Effector CD8-positive, alpha-beta T cell (primary cell): ENCODE measurements at places on chromosomes 2 and 18.

GRCh38 chr2:107681936-107682335 lies 144.8 kb upstream of the RGPD4 start:
- no peak for DNase-seq

DNA sequence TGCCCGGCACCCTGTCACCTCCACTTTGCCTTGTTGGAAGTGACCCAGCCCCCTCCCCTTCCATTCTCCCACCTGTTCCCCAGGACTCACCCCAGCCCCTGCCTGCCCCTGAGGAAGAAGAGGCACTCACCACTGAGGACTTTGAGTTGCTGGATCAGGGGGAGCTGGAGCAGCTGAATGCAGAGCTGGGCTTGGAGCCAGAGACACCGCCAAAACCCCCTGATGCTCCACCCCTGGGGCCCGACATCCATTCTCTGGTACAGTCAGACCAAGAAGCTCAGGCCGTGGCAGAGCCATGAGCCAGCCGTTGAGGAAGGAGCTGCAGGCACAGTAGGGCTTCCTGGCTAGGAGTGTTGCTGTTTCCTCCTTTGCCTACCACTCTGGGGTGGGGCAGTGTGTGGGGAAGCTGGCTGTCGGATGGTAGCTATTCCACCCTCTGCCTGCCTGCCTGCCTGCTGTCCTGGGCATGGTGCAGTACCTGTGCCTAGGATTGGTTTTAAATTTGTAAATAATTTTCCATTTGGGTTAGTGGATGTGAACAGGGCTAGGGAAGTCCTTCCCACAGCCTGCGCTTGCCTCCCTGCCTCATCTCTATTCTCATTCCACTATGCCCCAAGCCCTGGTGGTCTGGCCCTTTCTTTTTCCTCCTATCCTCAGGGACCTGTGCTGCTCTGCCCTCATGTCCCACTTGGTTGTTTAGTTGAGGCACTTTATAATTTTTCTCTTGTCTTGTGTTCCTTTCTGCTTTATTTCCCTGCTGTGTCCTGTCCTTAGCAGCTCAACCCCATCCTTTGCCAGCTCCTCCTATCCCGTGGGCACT lies 4.5 kb downstream of the RETREG2 start:
- no peak for DNase-seq

DNA sequence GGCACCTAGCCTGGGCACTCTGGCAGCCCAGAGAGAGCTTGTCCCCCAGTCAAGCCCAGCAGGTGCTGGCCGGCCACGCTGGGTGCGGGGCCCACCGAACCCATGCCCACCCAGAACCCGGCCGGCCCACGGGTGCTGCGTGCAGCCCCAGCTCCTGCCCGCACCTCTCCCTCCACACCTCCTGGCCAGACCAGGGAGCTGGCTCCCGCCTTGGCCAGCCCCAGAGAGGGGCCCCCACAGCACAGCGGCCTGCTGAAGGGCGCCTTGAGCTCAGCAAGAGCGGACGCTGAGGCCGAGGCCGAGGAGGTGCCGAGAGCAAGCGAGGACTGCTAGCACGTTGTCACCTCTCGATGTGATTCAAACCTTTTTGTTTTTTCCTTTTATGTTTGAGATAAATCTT lies 407.0 kb upstream of the KCNJ3 start:
- DNase-seq = no peak

- DNase-seq = no peak
Observed at GRCh38 chr18:34933909-34934661, 107.1 kb upstream of the MAPRE2 start.

DNA sequence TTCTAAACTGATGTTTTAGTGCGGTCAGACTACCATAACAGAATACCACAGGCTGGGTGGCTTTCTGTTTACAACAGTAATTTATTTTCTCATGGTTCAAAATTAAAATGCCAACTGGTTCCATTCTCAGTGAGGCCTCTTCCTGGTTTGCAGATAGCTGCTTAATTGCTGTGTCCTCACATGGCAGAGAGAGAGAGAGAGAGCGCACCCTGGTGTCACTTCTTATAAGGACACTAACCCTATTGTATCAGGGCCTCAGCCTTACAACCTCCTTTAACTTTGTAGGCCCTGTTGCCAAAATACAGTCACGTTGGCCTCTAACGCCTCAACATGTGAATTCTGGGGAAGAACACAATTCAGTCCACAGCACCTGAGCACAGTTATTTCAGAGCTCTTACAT lies 37.5 kb upstream of the ZNF385B start:
- DNase-seq = no peak

GRCh38 chr2:104923665-104924064 lies 69.8 kb downstream of the POU3F3 start:
- no peak for DNase-seq

DNA sequence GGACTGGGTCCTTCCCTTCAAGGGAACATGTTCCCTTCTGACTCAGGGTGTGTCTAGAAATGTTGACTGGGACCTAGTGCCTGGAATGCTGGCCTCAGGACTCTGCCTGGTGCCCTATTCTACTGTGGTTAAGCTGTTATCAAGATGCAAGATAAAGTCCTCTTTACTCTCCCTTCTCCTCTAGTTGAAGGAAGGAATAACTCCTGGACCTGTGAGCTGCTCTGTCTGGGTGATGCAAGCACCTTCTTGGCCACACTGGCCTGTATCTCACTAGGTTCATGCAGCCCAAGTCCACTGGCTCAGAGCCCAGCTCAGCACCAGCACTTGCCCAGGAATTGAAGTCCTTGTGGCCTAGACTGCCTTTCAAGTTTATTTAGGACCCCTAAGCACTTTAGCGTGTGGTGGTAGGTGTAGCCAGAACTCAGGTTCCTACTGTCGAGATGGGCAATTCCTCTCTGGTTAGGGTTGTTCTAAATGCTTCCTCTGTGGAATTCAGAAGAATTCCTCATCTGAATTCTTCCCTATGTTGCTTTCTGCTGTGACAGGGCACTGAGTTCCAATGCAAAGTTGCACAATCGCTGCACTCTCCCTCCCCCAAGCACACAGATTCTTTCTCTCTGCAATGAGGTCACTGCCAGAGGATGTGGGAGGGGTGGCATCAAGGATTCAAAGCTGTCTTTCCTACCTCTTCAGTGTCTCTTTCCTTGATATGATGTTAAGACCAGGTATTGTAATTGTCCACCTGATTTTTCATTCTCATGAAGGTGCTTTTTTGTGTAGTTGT lies 54.7 kb downstream of the VWC2L start:
- no peak for DNase-seq

GRCh38 chr2:48479915-48480314 lies 50.0 kb upstream of the STON1 start:
- DNase-seq = no peak

- DNase-seq = no peak
Observed at GRCh38 chr2:170733798-170734600, 18.9 kb downstream of the SP5 start.

- DNase-seq = no peak
Observed at GRCh38 chr2:80256782-80257167, 47.8 kb downstream of the LRRTM1 start.

GRCh38 chr2:144471305-144472045 lies 48.4 kb downstream of the ZEB2 start:
- DNase-seq = no peak

GRCh38 chr2:169693360-169693759 lies 845 bp downstream of the CFAP210 start:
- no peak for DNase-seq

- no peak for DNase-seq
Observed at GRCh38 chr2:105102963-105103421, 65.1 kb downstream of the MRPS9 start.

GRCh38 chr2:7934476-7934875 lies 747.4 kb upstream of the ID2 start:
- no peak for DNase-seq

GRCh38 chr2:20781656-20782265 lies 41.1 kb downstream of the LDAH start:
- no peak for DNase-seq

DNA sequence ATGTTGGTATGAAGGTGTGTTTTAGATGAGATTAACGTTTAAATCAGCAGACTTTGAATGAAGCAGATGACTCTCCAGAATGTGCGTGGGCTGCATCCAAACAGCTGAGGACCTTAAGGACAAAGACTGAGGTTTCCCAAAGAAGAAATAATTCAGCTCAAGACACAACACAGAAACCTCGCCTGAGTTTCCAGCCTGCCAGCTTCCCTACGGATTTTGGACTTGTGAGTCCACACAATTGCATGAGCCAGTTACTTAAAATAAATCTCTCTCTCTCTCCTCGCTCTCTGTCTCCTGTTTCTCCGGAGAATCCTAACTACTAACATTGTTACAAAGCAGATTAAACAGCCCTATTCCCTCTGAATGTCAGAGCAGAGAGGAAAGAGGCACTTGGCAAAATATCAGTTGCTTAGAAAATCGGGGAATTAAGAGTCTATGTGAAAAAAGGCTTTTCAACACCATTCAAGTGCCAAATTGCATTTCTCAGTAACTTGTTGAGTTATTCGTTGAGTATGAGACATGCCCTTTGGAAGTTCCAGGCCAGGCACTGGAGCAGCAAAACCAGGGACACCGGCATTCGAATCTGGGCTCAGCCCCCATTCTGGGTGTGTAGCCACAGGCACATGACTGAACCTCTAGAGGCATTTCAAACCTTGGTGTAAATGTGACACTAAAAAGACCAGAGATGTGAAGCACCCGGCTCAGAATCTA lies 174.6 kb upstream of the PID1 start:
- DNase-seq = no peak
